Chondrocyte (in vitro differentiated cells): ENCODE measurements at places on chromosomes 12 and 14. TPM values are rescaled to one million over a fixed set of nuclear protein-coding genes. Genes with fewer than 3 reads are reported as not detected.
A peak's percentile ranks its signal among the peaks of the same experiment; 100 is the strongest.

GRCh38 chr14:36844443-36845195 lies 183.0 kb downstream of the PAX9 start:
- H3K27ac ChIP-seq = no peak overlapping the region
- H3K4me1 ChIP-seq = no peaks in the 10 kb centered on the region
- H3K4me3 ChIP-seq = no peak overlapping the region
- H3K36me3 ChIP-seq = no peaks in the 10 kb centered on the region
- peaks cover 10% of the 10 kb centered on the region for H3K27me3 ChIP-seq

DNA sequence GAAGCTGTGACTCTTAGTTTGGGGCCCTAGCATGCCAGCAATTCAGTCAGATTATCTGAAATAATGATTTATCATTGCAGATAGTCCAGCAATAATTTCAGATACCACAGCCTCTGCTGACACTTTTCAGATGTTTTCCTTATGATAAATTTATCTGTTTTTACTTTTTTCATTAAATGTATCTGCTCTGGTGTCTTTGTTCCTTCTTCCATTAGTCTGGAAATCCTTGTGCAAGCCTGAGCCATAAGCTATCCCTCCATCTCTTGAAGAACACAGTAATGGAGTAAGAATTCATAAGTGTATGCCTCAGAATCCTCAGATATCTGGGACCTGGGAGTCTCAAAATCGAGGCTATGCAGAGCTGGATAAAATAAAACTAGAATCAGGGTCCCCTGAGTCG lies 146.4 kb upstream of the KRR1 start:
- no peak overlapping the region for H3K27ac ChIP-seq
- no peak for DNase-seq
- peaks cover 6% of the 10 kb centered on the region for H3K27me3 ChIP-seq
- H3K4me1 ChIP-seq = peaks cover 20% of the 10 kb centered on the region
- H3K36me3 ChIP-seq = no peaks in the 10 kb centered on the region

GRCh38 chr12:10554756-10555481 lies 49.2 kb downstream of the EIF2S3B start:
- no peaks in the 10 kb centered on the region for H3K36me3 ChIP-seq
- peaks cover 7% of the 10 kb centered on the region for H3K27me3 ChIP-seq
- no peak overlapping the region for H3K4me3 ChIP-seq

GRCh38 chr14:75430526-75430925 lies 2.7 kb downstream of the JDP2 start:
- H3K4me1 ChIP-seq = peaks cover 45% of the 10 kb centered on the region
- H3K27me3 ChIP-seq = no peaks in the 10 kb centered on the region
- peak overlapping the region; percentile 83 for H3K4me3 ChIP-seq

DNA sequence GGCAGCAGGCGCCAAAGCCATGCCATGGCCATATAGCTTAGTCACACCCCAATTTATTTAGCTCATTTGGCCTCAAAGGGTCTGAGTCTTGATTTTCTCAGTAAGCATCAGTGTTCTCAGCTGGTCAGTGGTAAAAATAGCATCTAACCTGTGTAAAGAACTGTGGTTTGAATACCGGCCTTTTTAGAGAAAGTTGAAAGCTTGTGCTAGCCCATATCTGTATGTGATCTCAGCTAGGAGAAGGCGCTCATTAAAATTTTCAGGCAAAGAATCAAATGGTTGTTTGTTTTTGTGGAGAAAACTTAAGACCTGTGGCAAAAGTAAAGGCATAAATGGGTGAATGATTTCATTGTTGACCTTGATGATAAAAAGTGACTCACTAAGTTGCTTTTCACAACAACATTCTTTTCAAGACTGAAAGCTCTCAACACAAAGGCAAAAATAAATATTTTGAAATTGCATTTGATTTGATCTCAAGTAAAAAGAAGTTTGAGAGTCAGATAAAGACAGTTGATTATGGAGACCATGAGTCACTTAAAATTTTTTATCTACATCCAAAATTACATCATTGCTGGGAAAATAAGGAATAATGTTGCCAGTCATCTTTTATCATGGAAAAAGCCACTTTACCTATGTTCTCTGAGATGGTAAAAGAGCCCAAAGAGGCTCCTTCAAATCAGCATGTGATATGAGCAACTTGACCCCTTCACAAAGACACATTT lies 128.5 kb upstream of the RGS6 start:
- H3K36me3 ChIP-seq = no peaks in the 10 kb centered on the region
- H3K4me1 ChIP-seq = peaks cover 19% of the 10 kb centered on the region
- peak overlapping the region; percentile 37 for H3K27ac ChIP-seq
- DNase-seq = no peak
- no peak overlapping the region for H3K4me3 ChIP-seq

DNA sequence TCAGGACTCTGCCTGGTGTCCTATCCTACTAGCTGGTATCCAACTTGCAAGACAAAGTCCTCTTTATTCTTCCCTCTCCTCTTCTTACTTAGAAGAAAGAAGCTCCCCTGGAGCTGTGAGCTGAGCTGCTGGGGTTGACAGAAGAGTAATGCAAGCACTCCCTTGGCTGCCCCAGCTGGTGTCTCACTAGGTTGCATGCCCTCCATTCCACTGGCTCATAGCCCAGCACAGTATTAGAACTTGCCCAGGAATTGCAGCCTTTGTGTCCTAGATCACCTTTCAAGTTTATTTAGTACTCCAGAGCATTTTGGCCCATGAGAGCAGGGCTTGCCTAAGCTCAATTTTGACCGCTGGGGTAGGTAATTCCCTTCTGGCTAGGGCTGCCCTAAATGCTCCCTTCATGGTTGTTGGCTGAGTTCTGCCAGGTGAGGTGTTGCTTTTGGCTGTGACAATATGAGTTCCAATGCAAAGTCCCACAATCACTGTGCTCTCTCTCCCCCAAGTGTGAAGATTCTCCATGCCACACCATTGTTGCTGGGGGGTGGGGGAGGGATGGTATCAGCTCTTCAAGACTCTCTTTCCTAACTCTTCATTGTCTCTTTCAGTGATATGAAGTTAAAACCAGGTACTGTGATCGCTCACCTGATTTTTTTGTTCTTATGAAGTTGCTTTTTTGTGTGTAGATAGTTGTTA lies 317.4 kb upstream of the DDHD1 start:
- H3K4me1 ChIP-seq = peaks cover 9% of the 10 kb centered on the region
- H3K27me3 ChIP-seq = no peaks in the 10 kb centered on the region
- H3K36me3 ChIP-seq = no peaks in the 10 kb centered on the region
- no peak overlapping the region for H3K27ac ChIP-seq

DNA sequence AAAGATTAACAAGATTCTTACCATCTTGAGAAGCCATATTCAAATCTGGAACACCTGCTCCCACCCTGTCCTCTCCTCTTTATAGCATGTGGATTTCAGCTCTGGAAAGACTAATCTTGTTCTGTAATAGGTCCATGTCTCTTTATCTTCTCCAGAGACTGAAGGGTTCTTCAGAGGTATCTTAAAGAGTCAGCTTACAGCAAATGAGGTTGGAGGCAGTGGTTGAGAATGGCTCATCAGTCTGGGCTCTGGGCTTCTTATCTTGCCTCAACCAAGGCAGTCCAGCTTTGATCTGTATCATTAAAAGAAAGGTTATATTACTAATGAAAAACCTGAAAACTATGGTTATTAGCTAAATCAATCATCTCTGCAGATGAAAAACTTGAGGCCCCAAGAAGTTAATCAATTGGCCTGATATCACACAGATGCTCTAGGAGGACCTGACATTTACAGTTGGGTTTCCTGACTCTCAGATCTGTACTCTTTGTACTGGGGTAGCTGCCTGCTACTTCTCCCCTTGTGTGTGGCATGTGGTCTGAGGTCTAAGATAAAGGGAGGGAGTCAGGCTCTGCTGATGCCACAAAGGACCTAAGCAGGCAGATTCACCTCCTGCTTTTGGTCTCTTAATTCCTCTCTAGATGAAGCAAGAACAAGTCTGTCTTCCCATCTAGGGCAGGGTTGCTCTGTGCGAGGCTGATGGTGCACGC lies 1.7 kb upstream of the AKAP6 start:
- no peaks in the 10 kb centered on the region for H3K27me3 ChIP-seq
- DNase-seq = no peak
- H3K4me1 ChIP-seq = peaks cover 7% of the 10 kb centered on the region
- H3K36me3 ChIP-seq = no peaks in the 10 kb centered on the region

GRCh38 chr12:4763549-4763948 lies 43.3 kb downstream of the GALNT8 start:
- H3K4me3 ChIP-seq = no peak overlapping the region
- peaks cover 11% of the 10 kb centered on the region for H3K27me3 ChIP-seq
- DNase-seq = no peak
- H3K36me3 ChIP-seq = no peaks in the 10 kb centered on the region
- peaks cover 3% of the 10 kb centered on the region for H3K4me1 ChIP-seq
- no peak overlapping the region for H3K27ac ChIP-seq

- no peak for DNase-seq
- peak overlapping the region; percentile 99 for H3K27ac ChIP-seq
- no peaks in the 10 kb centered on the region for H3K36me3 ChIP-seq
- peaks cover 81% of the 10 kb centered on the region for H3K4me1 ChIP-seq
- peak overlapping the region; percentile 37 for H3K4me3 ChIP-seq
Observed at GRCh38 chr14:76917745-76918255, 91.6 kb downstream of the LRRC74A start.

DNA sequence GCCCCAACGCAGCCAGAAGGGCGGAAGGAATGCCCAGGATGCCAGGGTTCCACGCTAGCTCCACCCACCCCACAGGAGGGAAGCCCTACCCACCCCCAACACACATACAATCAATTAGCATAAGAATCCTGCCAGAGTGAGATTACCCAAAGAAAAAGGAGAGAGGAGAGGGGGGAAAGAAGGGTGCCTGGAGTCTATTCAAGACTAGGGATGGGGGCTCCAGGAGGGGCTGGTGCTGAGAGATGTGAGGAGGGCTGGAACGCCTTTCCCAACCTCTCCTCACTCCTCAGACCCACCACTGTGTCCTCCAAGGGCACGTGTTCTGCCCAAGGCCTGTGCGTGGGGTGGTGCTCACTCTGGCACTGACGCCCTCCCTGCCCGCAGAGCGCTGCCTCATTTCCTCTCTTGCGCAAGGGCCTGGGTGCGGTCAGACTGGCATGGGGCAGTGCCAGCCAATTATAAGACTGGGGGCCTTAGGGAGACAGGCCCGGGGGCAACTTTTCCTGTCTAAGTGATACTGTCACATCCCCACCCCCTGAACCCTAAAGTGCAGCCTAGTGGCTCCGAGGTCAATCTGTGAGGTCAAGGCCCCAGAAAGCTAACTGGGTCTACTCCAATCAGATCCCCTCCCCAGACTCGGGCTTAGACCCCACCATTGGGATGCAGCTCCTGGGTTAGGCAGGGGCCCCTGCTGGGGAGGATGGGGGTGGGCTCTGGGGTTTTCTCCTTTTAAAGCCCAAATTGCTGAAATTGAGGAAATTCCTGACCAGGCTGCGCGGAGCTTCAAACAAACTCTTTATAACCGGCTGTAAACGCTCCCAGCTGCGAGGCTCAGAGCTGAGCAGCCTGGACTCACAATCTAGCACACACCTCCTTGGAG lies 10.2 kb upstream of the ITGB7 start:
- DNase-seq = no peak
- peaks cover 41% of the 10 kb centered on the region for H3K4me1 ChIP-seq
- H3K36me3 ChIP-seq = peaks cover 7% of the 10 kb centered on the region
- no peaks in the 10 kb centered on the region for H3K27me3 ChIP-seq
- H3K27ac ChIP-seq = no peak overlapping the region

PTPRO gene
- total RNA-seq = 3.0 to 3.9 TPM (median 3.1 TPM) in 3 replicates

NKX2-8 gene
- total RNA-seq = not detected in 3 replicates

SERPINA5 gene
- 0.50 to 0.54 TPM in 2 of 3 replicates, not detected in the other for total RNA-seq

SYNE2 gene
- 13.6 to 15.3 TPM (median 14.2 TPM) in 3 replicates for total RNA-seq
